ENCODE measurements at places on chromosomes 2 and 18. TPM values are rescaled to one million over a fixed set of nuclear protein-coding genes. Genes with fewer than 3 reads are reported as not detected.

Gene FNDC4
- 7.3 TPM for polyA plus RNA-seq

Gene CDK5R2
- polyA plus RNA-seq = not detected

Gene PDCL3
- polyA plus RNA-seq = 36.1 TPM

Gene RAB17
- polyA plus RNA-seq = 15.0 TPM

Gene FBXO36
- polyA plus RNA-seq = 5.6 TPM

Gene KIF1A
- polyA plus RNA-seq = 12.5 TPM

Gene MC4R
- polyA plus RNA-seq = 0.11 TPM

Gene CENPO
- polyA plus RNA-seq = 19.6 TPM

Gene CAMKMT
- polyA plus RNA-seq = 15.0 TPM

Gene DRC1
- polyA plus RNA-seq = 3.9 TPM

Gene LRP2
- 154 TPM for polyA plus RNA-seq

- no peak for DNase-seq
These were observed 484.5 kb upstream of the ZNF804A start for GRCh38 chr2:184113696-184114403.

DNA sequence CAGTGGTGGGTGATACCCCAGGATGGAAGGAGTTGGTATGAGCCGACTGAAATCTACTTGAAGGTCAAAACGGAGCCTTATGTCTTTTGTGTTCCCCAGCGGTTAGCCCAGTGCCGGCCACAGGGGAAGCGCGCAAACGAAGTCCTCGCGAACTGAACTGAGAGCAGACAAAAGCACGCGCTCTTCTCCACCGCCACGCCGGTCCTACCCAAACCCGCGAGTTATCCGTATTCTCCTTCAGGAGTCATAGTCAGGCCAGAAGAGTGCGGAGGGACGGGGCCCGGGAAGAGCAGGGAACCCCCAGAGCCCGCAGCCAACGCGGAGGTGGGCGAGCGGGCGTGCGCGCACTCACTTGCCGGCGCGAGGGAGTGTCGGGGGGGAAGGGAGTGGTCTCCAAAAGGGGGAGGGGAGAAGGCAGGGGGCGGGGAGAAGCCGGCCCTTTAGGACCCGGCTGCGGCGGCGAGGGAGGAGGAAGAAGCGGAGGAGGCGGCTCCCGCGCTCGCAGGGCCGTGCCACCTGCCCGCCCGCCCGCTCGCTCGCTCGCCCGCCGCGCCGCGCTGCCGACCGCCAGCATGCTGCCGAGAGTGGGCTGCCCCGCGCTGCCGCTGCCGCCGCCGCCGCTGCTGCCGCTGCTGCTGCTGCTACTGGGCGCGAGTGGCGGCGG is at the start of gene IGFBP2:
Gene IGFBP2 (plus strand): TSS at position 469 of the 664 bp plus-strand sequence. CDS start 104 bp downstream, at position 573.
- DNase-seq = no peak

DNA sequence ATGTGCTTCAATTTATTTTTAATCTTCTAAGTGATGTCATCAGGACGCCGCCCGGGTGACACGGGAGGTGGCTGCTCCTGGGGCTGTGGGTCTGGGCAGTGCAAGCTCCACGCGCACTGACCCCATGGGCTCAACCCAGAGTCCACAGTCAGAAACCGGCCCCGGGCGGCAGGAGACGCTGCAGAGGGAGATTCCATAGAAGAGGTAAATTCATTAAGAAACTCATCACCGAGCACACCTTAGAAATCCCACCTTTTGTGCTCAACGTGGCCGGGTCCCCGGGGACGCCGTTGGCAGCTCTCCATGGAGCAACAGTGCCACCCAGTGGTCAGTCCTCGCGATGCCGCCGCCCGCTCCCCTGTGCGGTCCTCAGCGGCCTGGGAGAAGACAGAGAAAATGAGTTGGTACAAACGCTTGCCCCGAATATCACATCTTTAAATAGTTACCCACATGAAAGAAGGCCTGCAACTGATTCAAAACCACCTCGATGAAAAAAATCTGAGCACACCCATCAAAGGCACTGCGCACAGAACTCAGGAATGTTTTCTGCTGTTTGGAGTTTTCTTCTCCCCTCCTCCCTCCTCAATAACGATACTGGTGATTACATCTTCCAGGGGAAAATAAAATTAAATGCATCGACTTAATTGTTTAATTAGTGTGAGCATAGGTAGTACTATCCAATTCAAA is 92.6 kb downstream of the CMPK2 start:
- peak; percentile 53 for DNase-seq

GRCh38 chr2:8456151-8457091 is 225.4 kb upstream of the ID2 start:
- DNase-seq = no peak

DNA sequence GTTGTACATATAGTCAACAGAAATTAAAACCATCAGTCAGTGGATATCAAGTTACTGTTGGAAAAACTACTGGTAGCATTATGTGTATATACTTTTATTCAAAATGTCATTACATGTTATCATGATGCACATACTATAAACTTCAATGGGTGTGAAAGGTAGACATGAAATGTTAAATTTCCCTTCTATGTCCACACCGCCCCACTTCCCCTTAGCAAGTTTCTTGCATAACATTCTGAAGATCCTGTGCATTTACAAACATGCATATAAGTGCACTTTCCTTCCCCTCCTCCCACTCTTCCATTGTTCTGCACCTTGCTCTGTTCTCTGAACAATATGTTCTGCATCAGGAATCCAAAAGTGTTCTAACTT is 16.6 kb upstream of the HK2 start:
- no peak for DNase-seq

- no peak for DNase-seq
These were observed 138.9 kb upstream of the MYCN start for GRCh38 chr2:15801439-15801838.

DNA sequence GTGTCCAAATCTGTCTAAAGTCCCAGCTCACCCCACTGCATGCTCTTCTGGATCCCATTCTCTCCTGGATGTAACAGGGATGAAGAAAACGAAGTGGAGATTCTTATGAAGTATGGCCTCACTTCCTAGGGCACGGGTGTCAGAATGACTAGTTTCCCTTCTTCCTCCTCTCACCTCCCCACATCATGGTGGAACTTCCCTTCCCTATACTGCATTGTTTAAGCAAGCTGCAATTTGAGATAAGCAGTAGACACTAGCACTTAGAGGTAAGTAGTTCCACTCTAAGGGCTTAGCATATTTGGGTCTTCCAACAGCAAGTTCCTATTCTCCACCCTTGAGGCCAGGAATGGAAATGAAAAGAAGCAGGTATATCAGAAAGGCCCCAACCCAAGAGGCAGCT is 29.7 kb downstream of the SLC4A5 start:
- no peak for DNase-seq

GRCh38 chr2:9774266-9774665 is 69.0 kb upstream of the TAF1B start:
- DNase-seq = no peak

DNA sequence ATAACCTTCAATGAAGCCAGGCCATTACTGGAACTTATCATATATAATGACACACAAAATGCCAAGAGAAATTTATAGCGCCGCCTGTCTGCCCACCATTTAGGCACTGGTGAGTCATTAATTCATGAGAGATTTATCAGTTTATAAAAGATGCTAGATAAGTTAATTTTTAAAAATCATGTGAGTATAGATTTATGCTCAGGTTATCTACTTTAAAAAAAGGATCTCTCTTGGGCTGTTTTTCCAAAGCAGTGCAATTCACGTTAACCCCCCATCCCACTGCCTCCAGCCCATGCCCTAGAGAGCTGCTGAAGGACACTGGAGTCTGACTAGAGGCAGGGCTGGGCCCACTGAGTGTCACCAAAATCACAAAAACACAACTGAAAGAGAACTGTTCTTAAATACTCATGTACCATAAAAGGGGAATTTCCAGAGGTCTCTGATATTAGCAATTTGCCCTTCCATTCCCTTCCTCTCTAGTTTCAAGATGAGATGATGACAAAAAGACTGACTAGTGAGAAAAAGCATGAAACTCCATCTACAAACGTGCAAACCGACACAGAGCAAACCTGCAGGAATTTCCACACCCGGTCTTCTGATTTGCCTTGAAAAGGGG is 160.8 kb downstream of the BCL2 start:
- DNase-seq = no peak

- no peak for DNase-seq
These were observed 275.0 kb downstream of the TNS1 start for GRCh38 chr2:217727801-217728200.

- DNase-seq = no peak
These were observed 8.6 kb upstream of the NEU2 start for GRCh38 chr2:233023761-233024410.

DNA sequence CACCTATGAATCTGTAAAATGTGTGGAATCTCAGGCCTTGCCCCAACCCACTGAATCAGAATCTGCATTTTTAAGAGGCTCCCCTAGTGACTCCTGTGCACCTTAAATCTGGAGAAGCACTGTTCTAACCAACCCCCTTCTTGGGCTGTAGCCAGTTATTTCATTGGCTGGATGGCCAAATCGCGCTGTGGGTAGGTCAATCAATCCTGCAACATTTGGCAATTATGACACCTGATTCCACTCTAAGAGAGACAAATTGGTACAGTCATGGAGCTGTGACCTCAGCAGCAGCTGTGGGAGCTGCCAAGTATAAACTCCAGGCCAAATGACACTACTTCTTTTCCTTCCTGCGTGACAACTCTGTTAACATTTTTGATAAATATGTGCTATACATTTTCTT is 208.7 kb downstream of the CLIP4 start:
- DNase-seq = no peak

DNA sequence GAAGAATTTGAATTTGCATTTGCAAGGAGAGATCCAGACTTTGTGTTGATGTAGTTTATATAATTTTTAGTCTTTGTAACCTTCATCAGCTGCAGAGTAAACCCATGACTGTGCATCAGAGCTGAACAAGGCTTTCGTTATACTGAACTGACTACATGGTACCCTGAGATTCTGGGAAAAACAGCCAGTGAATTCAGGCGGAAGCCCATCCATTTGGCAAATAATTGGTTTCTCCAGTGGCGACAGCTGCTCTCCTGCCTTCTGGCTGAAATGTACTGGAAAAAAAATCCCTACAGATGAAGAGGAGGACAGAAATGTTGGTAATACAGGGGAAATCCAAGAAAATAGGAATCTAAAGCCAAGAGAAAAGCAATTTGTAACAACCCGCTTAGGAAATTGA is 657.5 kb upstream of the CDH7 start:
- no peak for DNase-seq

- DNase-seq = no peak
These were observed 192.6 kb downstream of the SH3RF3 start for GRCh38 chr2:109321570-109321969.

DNA sequence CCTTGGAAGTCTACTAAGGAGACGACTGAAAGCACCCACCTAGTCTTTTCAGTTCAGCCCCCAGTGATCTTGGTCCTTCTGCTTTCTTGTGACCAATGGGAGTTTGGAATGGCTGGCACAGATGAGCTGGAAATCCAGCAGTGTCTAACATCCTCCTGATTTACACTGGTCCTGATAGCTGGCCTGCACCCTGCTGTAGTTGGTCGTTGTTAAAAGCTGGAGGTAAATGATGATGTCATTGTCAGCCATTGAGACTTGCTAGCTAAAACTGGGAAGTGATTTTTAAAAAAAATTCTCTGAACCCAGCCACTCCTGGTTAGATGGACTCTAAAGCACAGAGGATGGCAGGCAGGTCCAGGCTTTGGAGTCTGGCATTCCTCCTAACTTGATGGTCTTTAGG is 19.3 kb downstream of the CCT7 start:
- no peak for DNase-seq

GRCh38 chr2:65495251-65495877 is 63.0 kb upstream of the SPRED2 start:
- no peak for DNase-seq

- no peak for DNase-seq
These were observed 363.8 kb downstream of the NCKAP5 start for GRCh38 chr2:133204421-133204820.

DNA sequence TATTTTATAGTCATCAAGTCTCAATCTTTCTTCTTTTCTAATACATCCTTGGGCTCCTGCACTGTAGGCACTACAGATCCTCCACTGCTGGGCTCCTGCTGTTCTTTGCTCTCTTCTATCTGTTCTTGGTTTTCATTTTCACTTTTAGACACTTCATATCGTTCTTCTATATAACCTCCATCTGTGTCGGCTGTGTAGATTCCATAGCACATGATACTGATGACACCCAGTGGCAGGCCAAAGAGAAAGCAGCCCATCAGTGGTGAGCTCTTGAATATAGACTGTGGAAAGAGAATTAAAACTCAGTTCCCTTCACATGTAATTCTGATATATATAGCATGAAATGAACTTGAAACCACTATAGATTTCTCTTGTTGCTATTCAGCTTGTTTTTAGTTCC is 38.0 kb downstream of the TMX3 start:
- no peak for DNase-seq

DNA sequence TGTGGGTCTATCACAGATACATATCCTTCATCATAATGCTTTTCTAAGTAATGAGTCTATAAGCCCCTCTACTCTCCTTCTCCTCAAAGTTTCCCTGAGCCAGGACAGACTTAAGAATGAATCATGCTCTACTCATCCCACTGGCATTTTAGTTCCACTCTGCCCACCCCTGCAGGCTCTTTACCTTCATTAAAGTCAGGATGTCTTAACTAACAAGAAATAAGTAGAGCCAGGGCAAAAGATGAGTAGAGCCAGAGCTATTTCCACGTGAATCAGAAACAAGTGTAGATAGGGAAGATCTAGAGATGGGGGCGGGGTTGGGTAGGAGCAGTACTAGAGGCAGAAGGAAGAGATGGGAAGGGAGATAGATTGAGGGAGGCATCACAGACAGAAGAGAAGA is 790.5 kb downstream of the RNF144A start:
- no peak for DNase-seq

DNA sequence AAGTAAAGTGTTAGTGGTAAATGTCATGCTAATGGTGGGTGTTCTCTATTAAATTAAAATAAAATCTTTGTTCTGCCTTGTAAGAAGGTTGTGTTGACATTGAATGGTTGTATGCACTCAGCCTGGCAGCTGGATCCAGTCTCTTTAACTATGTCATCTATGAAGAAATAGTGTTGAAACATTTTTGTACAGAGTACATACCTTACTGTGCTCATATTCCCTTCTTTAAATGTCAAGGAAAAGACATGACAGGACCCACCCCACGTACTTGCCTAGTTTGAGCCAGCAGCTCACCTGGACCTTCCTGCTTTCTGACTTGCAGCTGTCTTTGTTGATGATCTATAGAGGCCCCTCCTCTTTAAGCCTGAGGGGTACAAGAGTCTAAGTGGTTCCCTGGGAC is 85.6 kb upstream of the ST3GAL5 start:
- DNase-seq = no peak

Data from right renal pelvis (tissue), 4 donors.